Erythroblast (primary cell): ENCODE measurements at places on chromosomes 11 and 22.
A peak's percentile ranks its signal among the peaks of the same experiment; 100 is the strongest.

DNA sequence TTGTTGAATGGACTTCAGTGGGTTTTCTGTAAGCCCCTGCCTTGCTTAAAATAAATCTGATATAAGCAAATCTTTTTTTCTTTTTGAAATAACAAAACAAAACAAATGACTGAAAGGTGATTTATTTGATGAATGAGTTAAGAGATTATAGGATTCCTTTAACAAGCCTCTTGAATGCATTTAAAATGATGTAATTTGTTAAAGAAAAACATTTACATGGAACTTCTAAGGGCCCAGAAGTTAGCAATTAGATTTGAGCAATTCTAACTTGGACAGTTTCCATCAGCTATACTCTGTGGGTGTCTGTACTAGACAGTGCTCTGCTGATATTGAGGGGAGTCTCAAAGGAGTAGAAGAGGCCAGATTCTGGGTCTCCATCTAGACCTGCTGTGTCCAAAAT lies 143.5 kb upstream of the RAG2 start:
- no peak for DNase-seq

GRCh38 chr11:11440144-11440543 lies 87.1 kb upstream of the CSNK2A3 start:
- DNase-seq = no peak

DNA sequence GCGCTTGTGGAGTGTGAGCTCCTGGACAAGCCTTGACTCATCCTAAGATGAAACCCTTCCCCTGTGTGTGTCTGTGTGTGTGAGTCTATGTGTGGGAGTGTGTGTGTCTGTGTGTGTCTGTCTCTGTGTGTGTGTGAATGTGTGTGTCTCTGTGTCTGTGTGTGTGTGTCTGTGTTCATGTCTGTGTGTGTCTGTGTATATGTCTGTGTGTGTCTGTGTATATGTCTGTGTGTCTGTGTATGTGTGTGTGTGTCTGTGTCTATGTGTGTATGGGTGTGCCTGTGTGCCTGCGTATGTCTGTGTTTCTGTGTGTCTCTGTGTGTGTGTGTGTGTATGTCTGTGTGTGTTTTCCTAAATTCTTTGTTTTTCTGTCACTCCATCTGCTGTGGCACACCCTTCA lies 48.7 kb downstream of the RPS6KA4 start:
- DNase-seq = no peak

DNA sequence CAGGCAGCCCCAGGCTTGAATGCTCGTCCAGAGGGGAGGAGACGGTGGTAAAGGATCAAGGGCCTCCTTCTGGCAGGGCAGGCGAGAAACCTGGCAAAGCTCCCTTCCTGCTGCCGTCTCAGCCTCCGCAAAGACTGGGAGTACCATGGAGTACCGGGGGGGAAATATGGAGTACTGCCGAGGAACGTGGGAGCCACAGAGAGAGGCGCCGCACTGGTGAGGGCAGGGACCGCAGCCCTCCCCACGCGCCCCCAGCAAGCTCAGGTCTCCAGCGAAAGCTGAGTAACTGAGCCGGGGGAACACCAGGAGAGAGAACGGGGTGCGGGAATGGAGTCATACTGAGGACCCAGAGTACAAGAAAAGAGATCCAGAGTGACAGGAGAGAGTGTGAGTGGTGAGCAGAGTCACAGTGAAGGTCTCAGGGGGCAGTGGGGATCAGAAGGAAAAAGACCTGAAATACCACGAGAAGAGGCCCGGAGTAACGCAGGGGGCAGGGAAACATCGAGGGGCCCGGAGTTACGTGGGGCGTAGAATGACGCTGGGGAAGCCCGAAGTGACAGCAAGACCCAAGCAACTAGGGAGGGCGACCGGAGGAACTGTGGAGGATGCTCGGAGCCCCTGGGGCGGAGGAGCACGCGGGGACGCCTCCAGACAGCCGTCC lies 740 bp downstream of the EML3 start:
- peak; percentile 74 for DNase-seq

GRCh38 chr11:69044111-69045013 lies 4.4 kb upstream of the TPCN2 start:
- DNase-seq = peak; percentile 32
